ENCODE measurements at places on chromosomes 6 and 20. TPM values are rescaled to one million over a fixed set of nuclear protein-coding genes. Genes with fewer than 3 reads are reported as not detected.

Gene CCN5
- not detected for total RNA-seq

Gene SPEF1
- total RNA-seq = 0.33 TPM

Gene HLA-DRA
- total RNA-seq = 75.0 TPM

Gene SLC17A1
- not detected for total RNA-seq

DNA sequence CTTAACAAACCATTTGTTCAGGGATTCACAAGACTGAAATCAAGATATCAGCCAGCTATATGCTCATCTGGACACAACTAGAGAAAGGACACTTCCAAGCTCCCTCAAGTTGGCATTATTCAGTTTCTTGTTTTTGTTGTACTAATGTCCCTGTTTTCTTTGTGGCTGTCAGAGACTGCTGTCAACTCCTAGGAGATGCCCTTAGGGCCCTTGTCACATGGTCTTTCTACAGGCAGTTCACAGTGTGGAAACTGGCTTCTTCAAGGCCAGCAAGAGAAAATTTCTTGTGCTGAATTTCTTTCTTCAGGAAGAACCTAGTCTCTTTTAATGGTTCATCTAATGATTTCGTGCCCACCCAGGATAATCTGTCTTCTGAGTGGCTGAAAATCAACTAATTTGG, 677.2 kb upstream of the MAN1A1 start:
- no peak for DNase-seq
